ENCODE measurements at places on chromosomes 3 and 15. TPM values are rescaled to one million over a fixed set of nuclear protein-coding genes. Genes with fewer than 3 reads are reported as not detected.

CCDC39 gene
- not detected for total RNA-seq

GOLGA8R gene
- 4.6 TPM for total RNA-seq

GATA2 gene
- not detected for total RNA-seq

CAND2 gene
- 2.2 TPM for total RNA-seq

GUCA1C gene
- not detected for total RNA-seq

ABHD5 gene
- total RNA-seq, result 7.0 TPM

PLA2G4E gene
- total RNA-seq, result not detected

PLXND1 gene
- 72.5 TPM for total RNA-seq

COLQ gene
- total RNA-seq, result 6.1 TPM

C3orf85 gene
- not detected for total RNA-seq

CAMKV gene
- not detected for total RNA-seq

CHDH gene
- 0.23 TPM for total RNA-seq

CCDC14 gene
- total RNA-seq, result 46.0 TPM

IL16 gene
- 392 TPM for total RNA-seq
